ENCODE measurements at places on chromosomes 7 and 10.

DNA sequence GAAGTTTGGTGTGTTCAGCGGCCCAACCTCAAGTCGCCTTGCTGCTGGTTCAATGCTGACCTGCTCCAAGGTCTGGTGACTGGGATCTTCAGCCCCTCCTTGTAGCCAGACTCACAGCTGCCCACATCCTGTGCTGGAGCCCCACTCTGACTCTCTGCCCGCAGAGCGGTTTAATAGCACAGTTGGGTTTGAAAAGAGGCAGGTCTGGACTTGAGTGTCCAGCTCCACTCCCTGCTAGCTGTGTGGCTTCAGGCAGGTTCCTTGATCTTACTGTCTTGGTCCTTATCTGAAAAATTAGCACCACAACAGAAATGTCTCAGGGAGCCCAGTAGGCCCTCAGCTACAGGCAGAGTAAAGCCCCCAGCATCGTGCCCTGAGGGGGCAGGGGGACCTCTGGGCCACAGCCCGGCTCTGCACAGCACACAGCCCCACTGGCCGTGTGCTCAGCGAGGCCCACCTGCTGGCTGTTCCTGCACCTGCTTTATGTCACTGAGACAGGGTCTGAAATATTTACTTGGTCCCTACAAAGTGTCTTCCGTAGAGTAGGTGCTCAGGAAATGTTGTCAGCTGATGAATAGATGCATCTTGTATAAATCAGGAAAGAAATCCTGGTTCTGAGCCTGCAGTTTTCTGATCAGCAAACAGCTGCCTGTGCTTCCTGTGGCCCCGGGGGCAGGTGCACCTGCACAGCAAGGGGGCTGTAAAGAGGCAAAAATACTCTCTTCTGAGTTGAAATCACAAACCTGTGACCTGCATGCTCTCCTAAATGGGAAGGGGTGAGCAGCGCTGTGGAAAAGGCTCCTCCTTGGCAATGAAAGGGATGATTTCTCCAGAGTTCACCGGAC, 155.5 kb downstream of the SVIL start:
- DNase-seq: no peak

- no peak for DNase-seq
These were observed 39.9 kb downstream of the CYTH3 start for GRCh38 chr7:6232534-6232933.

DNA sequence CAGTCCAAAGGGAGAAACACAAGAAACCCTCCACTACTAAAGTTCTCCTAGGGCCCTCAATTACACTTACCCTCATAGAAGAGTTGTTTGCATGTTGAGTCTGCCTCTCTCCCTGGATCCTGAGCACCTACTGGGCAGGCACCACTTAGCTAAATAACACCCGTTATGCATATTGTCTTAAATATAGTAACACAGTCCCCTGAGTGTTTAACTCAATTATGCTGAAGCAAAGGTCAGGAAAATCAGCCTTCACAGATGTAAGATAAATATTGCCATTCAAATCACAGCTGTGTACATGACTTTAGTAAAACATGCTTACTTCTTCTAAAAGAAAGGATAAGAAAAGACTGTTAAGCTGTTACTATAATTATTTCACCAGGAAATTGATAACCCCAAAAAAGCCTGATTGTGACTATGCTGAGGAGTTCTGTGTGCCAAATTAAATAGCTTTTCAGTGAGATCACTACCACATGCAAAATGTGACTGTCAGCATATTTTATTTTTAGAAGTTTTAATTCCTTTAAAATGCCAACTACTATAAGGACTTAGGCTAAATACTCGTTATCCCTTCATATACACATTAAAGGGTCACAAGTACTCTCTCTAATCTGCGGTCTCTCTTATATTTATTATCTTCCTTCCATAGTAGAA, 733.9 kb upstream of the PHF14 start:
- DNase-seq: no peak

- no peak for DNase-seq
These were observed 45.8 kb upstream of the PLXNA4 start for GRCh38 chr7:132622081-132622480.

- no peak for DNase-seq
These were observed 38.3 kb downstream of the LIPJ start for GRCh38 chr10:88624840-88625239.

- DNase-seq: no peak
These were observed 107.4 kb downstream of the ZEB1 start for GRCh38 chr10:31426401-31426800.

DNA sequence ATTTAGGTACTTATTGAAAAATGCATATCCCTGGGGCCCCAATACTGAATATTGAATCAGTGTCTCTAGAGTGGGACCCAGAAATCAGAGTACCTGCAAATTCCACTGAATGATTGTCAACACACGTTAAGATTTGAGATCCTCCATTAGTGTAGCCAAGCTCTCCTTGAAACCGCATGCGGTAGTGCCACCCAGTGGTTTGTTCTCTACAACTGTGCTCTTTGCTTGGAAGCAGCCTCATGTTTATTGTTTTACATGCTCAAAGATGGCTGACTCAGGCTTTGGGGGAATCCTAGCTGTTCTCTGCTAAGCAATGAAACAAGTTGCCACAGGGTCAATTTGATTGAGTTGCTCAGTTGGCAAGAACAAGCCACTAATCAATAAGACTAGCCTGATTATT, 340.2 kb upstream of the CELF2 start:
- peak; percentile 26 for DNase-seq

- DNase-seq: peak; percentile 58
These were observed 357.1 kb downstream of the PCLO start for GRCh38 chr7:82805527-82805960.

DNA sequence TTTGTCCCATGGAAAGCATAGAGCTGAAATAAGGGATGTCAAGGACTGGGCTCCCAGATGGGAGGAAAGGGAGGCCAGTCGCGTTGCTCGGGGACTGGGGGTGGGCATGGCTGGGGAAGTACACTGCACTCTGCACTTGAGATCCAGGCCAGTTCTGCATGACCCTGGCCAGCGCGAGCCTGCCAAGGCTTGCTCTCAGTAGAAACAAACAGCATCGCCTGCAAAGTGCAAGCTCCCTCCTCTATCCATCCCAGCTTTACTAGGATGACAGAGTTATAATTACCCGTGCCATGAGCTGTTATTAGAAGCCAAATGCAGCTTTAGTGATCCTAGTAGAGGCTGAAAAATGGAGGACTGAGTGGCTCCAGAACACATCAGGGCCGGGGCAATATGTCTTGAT, 43.9 kb upstream of the PDCD4 start:
- no peak for DNase-seq

DNA sequence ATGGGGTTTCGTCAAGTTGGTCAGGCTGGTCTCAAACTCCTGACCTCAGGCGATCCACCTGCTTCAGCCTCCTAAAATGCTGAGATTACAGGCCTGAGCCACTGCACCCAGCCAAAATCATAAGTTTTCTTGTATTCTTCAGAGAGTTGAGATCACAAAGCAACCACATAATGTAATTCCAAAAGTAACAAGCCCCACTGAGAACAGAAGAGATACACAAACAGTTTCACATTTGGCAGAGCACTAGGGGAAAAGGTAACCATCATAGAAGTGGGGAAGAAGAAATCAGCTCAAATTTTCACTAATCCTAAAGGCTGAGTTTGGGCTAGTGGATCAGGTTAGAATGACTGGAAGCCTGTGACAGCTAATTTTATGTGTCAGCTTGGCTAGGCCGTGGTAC, 5.4 kb upstream of the CEP41 start:
- no peak for DNase-seq

- DNase-seq: no peak
These were observed 43.8 kb upstream of the CSTF2T start for GRCh38 chr10:51743146-51743545.

DNA sequence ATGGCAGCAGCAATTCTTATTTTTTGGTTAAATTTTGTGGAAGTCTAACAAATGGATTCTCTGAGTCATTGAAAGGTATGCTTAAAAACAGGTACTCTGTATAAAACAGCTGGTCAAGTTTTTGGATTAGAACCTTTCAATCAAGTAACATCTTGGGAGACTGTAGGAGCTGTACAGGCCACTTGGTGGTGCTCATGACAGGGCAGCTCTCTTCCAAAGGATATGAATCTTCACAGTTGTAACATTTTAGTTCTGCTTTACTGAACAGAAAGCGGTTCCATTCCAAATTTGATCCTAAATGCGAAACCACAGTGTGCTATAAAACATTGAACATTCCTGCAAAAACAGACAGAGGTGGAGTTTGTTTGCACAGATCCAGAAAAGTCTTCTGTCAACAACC, 44.5 kb upstream of the AGR3 start:
- DNase-seq: peak; percentile 38

- DNase-seq: no peak
These were observed 17.1 kb upstream of the ARPC1A start for GRCh38 chr7:99308461-99309074.

GRCh38 chr7:36943591-36944435, 219.5 kb upstream of the AOAH start:
- DNase-seq: no peak

GRCh38 chr7:41578700-41579099, 124.2 kb downstream of the INHBA start:
- DNase-seq: no peak

DNA sequence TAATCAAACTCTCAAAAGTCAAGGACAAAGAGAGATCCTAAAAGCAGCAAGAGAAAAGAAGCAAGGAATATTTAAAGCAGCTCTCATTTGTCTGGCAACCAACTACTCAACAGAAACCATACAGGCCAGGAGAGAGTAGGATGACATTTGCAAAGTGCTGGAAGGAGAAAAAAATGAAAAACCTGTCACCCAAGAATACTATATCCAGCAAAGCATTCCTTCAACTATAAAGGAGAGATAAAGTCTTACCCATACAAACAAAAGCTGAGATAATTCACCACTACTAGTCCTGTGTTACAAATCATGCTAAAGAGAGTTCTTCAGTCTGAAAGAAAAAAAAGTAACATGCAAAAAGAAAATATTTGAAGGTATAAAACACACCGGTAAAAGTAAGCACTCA, 357.7 kb downstream of the PTPRN2 start:
- DNase-seq: no peak

GRCh38 chr10:122561212-122561611, 658 bp downstream of the DMBT1 start:
- DNase-seq: no peak

DNA sequence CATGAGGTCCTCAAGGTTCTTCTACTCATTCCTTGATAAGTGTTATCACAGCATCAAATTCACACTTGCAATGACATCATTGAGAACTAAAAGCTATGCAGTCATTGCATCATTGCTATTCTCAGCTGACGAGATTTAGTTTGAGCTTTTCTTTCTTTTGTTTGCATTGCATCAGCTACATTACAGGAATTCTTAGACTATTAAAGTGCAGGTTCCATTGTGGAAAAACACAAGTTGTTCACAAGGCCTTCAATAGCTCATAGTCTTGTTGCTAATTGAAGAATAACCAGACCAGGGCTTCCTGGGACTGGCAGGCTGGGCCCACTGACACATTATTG, 139.3 kb downstream of the CXCL12 start:
- no peak for DNase-seq

GRCh38 chr10:130050721-130051120, 59.9 kb downstream of the C10orf143 start:
- no peak for DNase-seq

GRCh38 chr7:131970602-131971001, 414.2 kb upstream of the PODXL start:
- DNase-seq: no peak

DNA sequence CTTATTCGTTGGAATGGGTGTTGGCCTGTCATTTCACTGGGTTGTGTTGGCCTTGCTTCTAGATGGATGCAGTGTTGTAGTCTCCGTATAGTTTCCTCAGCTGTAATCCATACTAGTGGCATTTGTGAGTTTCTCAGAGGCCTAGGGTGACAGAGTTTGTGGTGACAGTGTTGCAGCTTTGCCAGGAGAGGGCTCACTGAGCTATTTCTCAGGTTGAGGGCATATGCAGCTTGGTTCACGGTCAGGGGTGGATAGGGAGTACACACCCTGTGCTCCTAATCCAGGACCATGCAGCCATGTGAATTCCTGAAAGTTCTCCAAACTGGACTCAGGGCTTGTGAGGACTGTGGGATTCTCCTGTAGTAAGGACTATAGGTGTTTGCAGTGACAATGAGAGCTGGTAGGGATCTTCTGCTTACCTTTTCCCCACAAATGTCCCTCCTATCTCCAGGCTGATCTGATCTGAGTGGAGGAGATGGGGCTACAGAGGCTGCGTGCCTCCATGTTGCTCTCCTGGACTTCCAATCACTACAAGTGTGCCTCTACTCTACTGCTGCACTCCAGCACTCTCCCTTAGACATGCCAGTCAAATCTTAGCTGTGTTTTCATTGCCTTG, 229.0 kb downstream of the STK31 start:
- peak; percentile 24 for DNase-seq

DNA sequence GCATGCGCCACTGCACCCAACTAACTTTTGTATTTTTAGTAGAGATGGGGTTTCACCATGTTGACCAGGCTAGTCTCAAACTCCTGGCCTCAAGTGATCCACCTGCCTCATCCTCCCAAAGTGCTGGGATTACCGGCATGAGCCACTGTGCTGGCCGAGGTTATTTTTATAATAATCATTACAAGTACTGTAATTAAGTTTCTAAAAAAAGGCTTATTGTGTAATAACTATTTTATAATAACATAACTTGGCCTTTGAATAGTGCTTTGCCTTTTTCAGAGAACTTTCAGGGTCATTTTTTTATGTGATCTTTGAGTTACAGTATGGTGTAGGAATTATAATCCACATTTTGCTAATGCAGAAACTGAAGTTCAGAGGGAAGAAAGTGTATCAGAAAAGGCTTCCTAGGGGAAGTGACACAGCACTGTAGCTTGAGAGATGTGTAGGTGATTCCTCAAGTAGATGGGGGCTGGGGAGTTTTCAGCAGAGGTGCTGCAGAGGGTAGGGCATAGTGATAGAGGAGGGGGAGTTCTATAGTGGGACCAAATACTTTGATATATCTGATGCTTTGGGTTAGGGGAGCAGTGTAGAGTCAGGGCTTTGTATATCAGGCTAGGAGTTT, 9.2 kb upstream of the SYPL1 start:
- DNase-seq: no peak

GRCh38 chr7:156177422-156178055, 365.3 kb upstream of the SHH start:
- no peak for DNase-seq

- no peak for DNase-seq
These were observed 89.5 kb downstream of the ANK3 start for GRCh38 chr10:60299961-60300883.

DNA sequence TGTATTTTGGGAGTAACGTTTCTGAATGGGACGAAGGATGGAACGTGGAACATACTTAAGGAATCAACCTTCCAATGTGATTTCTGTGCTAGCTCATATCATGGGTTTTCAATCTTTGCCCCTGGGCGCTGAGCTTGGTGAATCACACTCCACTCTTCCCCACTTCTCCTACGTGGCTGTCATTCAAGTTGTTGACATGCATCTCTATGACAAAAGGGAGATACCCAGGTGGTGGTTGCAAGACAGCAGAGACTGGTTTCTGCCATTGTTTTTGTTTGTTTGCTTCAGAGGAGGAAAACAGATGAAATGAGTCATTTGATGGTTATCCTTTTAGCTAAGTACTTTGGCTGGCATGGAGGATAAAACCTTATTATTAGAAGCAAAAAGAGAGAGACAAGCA, 573.9 kb downstream of the GATA3 start:
- no peak for DNase-seq

- DNase-seq: no peak
These were observed 100.9 kb downstream of the LHPP start for GRCh38 chr10:124562425-124563060.

GRCh38 chr10:129707406-129708388, 240.7 kb downstream of the MGMT start:
- DNase-seq: no peak
